Osteoblast (primary cell): ENCODE measurements at places on chromosomes 7 and 10. TPM values are rescaled to one million over a fixed set of nuclear protein-coding genes. Genes with fewer than 3 reads are reported as not detected.

Gene NPSR1
- not detected in 2 replicates for total RNA-seq

- H3K36me3 ChIP-seq: no peaks in the 10 kb centered on the region
- H3K27me3 ChIP-seq: no peaks in the 10 kb centered on the region
- no peaks in the 10 kb centered on the region for H3K4me1 ChIP-seq
- no peak overlapping the region for H3K4me3 ChIP-seq
- DNase-seq: no peak
- H3K27ac ChIP-seq: no peak overlapping the region
Observed at GRCh38 chr10:99170116-99170675, 65.5 kb downstream of the HPSE2 start.

- H3K27ac ChIP-seq: peak overlapping the region; percentile 77
- peaks cover 25% of the 10 kb centered on the region for H3K27me3 ChIP-seq
- H3K36me3 ChIP-seq: no peaks in the 10 kb centered on the region
Observed at GRCh38 chr7:28855538-28856217, 102.5 kb downstream of the TRIL start.

DNA sequence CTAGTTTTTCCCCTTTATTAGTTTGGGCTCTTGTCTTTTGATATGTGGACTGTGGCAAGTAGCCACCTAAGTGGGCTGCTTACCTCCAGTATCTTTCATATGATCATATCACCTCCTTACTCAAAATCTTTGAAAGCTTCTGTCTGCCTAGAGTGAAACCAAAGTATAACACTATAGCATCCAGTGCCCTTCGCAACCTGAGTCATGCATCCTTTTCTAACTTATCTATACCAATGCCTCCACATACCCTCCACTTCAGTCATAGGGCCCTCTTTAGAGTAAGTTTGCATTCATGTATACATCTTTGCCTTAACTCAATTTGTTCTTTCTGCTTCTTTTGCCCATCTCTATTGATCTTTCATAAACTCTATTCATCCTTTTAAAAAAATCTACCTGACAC lies 15.7 kb upstream of the MACC1 start:
- H3K27me3 ChIP-seq: no peaks in the 10 kb centered on the region
- no peak for DNase-seq
- no peak overlapping the region for H3K4me3 ChIP-seq
- H3K36me3 ChIP-seq: no peaks in the 10 kb centered on the region

- H3K36me3 ChIP-seq: no peaks in the 10 kb centered on the region
- no peak overlapping the region for H3K4me3 ChIP-seq
- no peaks in the 10 kb centered on the region for H3K27me3 ChIP-seq
- H3K27ac ChIP-seq: no peak overlapping the region
- no peak for DNase-seq
- no peaks in the 10 kb centered on the region for H3K4me1 ChIP-seq
Observed at GRCh38 chr7:110974441-110974840, 116.5 kb upstream of the LRRN3 start.

DNA sequence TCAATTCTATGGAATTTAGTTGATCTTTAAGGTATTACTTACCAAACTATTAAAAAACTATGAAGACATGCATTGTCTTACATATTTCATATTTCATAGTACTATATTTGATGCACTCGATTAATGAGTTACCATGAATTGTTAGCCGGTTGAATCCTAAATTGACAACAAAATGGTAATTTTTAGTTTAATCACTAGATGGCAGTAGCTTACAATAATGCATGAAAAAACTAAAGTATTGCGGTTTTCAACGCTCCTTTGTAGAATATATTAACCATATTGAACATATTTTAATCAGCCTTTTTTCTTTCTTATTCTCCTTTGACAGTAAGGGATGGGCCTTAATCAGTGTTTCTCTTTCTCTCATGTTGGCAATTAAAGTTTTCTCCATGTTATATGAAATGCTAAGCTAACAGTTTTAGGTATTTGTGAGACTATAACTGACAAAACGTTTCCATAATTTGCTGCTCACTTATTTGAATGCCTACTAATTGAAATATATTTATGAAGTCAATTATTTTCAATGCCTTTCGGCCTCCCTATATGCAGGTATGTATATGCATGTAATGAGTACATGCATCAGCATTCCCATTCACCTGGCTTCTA lies 48.5 kb upstream of the ARL4A start:
- H3K4me3 ChIP-seq: no peak overlapping the region
- no peak for DNase-seq
- no peak overlapping the region for H3K27ac ChIP-seq

- peak; percentile 42 for DNase-seq
- no peaks in the 10 kb centered on the region for H3K36me3 ChIP-seq
- H3K4me1 ChIP-seq: no peaks in the 10 kb centered on the region
- H3K27me3 ChIP-seq: peaks cover 3% of the 10 kb centered on the region
- no peak overlapping the region for H3K27ac ChIP-seq
- H3K4me3 ChIP-seq: no peak overlapping the region
Observed at GRCh38 chr10:121732656-121733445, 134.6 kb upstream of the FGFR2 start.

DNA sequence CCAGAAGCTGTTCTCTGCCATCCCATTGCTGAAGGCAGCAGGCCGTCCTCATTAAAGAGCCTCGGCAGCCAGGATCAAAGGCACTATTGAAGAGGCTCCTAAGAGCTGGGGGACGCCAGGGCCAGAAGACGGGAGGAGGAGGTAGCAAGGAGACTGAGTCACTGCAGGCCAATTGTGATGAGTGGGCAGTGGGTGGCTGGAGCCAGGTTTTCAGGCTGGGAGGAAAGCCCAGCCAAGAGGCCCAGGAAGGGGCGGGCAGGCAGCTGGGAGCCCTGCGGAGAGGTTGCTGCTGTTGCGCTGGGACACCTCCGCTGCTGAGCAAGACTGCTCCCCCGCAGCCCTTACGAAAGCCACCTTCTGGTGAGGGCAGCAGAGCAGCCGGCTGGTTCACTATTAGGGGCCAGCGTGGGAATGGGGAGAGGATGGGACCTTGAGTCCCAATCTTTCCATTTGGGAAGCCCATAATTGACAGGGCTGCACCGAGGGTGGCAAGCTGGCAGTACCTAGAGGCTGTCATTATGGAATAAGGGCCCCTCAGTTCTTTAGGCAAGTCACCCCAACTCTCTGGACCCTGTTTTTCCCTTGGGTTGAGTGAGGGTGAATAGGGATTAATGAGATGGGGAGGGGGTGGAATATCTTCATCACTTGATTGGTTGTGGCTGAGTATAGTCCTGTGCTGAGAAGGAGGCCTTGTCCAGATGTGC lies 48.4 kb downstream of the UNC5B start:
- no peaks in the 10 kb centered on the region for H3K36me3 ChIP-seq
- peak overlapping the region; percentile 75 for H3K27ac ChIP-seq
- DNase-seq: peak; percentile 98

Gene MMD2
- not detected in 2 replicates for total RNA-seq

DNA sequence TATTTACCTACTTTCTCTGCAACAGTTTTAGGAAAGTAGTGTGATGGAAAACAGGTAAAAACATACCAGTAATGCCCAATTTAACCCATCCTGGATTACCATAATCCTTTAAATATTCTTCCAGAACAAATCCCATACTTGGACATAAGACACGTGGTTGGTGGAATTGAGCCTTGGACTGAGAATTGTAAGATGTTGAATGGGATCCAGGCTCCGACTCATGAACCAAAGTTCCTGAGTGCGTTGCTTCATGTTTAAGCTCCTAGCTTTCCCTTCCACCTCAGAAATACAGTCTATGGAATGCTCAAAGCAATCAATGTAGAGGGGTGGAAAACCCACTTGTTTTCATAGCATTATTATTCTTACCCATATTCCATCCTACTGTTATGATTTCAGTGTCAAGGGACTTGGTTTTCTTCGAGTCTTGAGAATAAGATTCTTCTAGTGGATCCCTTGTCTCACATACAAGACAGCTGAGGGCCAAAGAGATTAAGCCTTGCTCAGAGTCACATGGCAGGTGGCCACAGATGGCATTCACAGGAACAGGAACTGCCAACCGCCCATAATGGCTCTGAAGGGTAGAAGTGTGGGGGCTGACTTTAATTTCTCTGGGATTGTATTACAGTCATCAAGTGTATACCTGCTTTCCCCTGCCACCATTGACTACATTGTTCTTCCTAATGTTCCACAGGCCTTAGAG lies 171.2 kb downstream of the GFRA1 start:
- no peak overlapping the region for H3K27ac ChIP-seq
- DNase-seq: no peak
- H3K4me1 ChIP-seq: no peaks in the 10 kb centered on the region
- H3K4me3 ChIP-seq: no peak overlapping the region
- no peaks in the 10 kb centered on the region for H3K27me3 ChIP-seq

Gene TMEM196
- not detected in 2 replicates for total RNA-seq

Gene ELFN1
- total RNA-seq: 12.7 and 14.1 TPM in 2 replicates

Gene DGKB
- 0.88 and 1.1 TPM in 2 replicates for total RNA-seq

GRCh38 chr7:80107278-80107677 lies 27.4 kb upstream of the GNAI1 start:
- no peaks in the 10 kb centered on the region for H3K36me3 ChIP-seq
- no peaks in the 10 kb centered on the region for H3K27me3 ChIP-seq
- DNase-seq: no peak
- no peaks in the 10 kb centered on the region for H3K4me1 ChIP-seq

Gene SEMA3E
- total RNA-seq: 0.29 and 1.4 TPM in 2 replicates

GRCh38 chr7:118737935-118738334 lies 513.4 kb downstream of the ANKRD7 start:
- H3K27me3 ChIP-seq: no peaks in the 10 kb centered on the region
- no peak overlapping the region for H3K27ac ChIP-seq
- no peak for DNase-seq
- H3K36me3 ChIP-seq: no peaks in the 10 kb centered on the region
- no peaks in the 10 kb centered on the region for H3K4me1 ChIP-seq
- H3K4me3 ChIP-seq: no peak overlapping the region

DNA sequence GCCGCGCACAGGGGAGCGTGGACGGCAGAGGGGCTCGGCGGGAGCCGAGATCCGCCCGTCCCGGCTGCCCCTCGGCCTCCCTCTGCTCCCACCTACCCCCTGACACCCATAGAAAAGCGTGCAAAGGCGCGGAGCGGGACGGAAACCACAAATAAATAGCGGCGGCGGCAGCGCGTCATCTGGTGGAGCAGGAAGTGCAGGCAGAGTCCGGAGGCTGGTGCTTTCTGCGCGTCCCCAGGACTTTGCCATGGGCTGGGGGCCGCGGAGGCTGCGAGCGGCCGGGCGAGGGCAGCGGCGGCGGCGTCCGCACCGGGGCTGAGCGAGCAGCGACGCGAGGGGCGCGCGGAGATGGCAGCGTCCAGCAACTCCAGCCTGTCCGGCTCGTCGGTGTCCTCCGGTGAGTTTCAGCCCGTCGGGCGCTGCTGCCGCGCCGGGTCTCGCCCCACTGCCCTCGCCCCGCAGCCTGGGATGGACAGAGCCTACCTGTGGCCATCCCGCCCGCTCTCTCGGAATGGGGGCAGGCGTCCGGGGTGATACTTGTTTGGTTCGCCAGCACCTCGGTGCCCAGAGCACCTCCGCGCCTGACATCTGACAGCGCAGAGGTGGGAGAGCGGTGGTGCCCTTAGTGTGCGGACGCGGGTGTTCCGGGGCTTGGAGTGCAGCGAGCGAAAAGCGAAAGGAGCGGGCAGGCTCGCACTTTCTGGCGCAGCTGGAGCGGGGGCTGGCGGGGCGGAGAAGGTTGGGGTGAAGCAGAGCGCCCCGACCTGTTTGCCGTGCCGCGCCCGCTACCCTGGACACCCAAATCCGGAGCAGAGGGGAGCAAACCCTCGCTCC lies at the start of gene CHN2:
TSS of gene CHN2 (plus strand) at position 182 of the 834 bp plus-strand sequence.
- H3K36me3 ChIP-seq: no peaks in the 10 kb centered on the region
- peak within 1 kb of the TSS; percentile 61 for H3K4me3 ChIP-seq
- H3K27me3 ChIP-seq: peaks cover 74% of the 10 kb centered on the region
- peak; percentile 65 for DNase-seq

Gene SPRN
- under 0.01 TPM in 2 replicates for total RNA-seq

GRCh38 chr7:37988721-37989650 lies 68.5 kb downstream of the EPDR1 start:
- no peaks in the 10 kb centered on the region for H3K36me3 ChIP-seq
- no peak overlapping the region for H3K27ac ChIP-seq
- no peak for DNase-seq

GRCh38 chr7:151782598-151783448 lies 94.1 kb downstream of the PRKAG2 start:
- peak; percentile 98 for DNase-seq
- H3K36me3 ChIP-seq: no peaks in the 10 kb centered on the region
- no peaks in the 10 kb centered on the region for H3K4me1 ChIP-seq
- peaks cover 28% of the 10 kb centered on the region for H3K27me3 ChIP-seq

- H3K4me1 ChIP-seq: peaks cover 24% of the 10 kb centered on the region
- no peaks in the 10 kb centered on the region for H3K36me3 ChIP-seq
- H3K4me3 ChIP-seq: no peak overlapping the region
- H3K27ac ChIP-seq: no peak overlapping the region
Observed at GRCh38 chr10:71868192-71868697, 17.2 kb upstream of the PSAP start.

GRCh38 chr7:41028580-41028979 lies 674.3 kb downstream of the INHBA start:
- peak overlapping the region; percentile 94 for H3K27ac ChIP-seq
- peaks cover 26% of the 10 kb centered on the region for H3K4me1 ChIP-seq
- no peaks in the 10 kb centered on the region for H3K27me3 ChIP-seq
- peak; percentile 61 for DNase-seq

GRCh38 chr10:101000915-101001658 lies 1.5 kb downstream of the LZTS2 start:
- H3K4me1 ChIP-seq: peaks cover 38% of the 10 kb centered on the region
- H3K27me3 ChIP-seq: no peaks in the 10 kb centered on the region
- peaks cover 33% of the 10 kb centered on the region for H3K36me3 ChIP-seq
- peak overlapping the region; percentile 93 for H3K27ac ChIP-seq
- H3K4me3 ChIP-seq: peak overlapping the region; percentile 88
- peak; percentile 100 for DNase-seq

- H3K27ac ChIP-seq: no peak overlapping the region
- peak; percentile 25 for DNase-seq
- no peak overlapping the region for H3K4me3 ChIP-seq
- H3K4me1 ChIP-seq: no peaks in the 10 kb centered on the region
- no peaks in the 10 kb centered on the region for H3K27me3 ChIP-seq
- H3K36me3 ChIP-seq: no peaks in the 10 kb centered on the region
Observed at GRCh38 chr7:73966062-73966940, 61.7 kb upstream of the ELN start.

- DNase-seq: no peak
- H3K27ac ChIP-seq: no peak overlapping the region
- H3K36me3 ChIP-seq: no peaks in the 10 kb centered on the region
- H3K4me3 ChIP-seq: no peak overlapping the region
- H3K4me1 ChIP-seq: peaks cover 9% of the 10 kb centered on the region
Observed at GRCh38 chr10:77406764-77407430, 230.7 kb downstream of the KCNMA1 start.

- peaks cover 9% of the 10 kb centered on the region for H3K4me1 ChIP-seq
- H3K36me3 ChIP-seq: no peaks in the 10 kb centered on the region
- peaks cover 76% of the 10 kb centered on the region for H3K27me3 ChIP-seq
- DNase-seq: peak; percentile 90
- H3K27ac ChIP-seq: no peak overlapping the region
- peak overlapping the region; percentile 16 for H3K4me3 ChIP-seq
Observed at GRCh38 chr7:155803418-155804376, 8.6 kb downstream of the SHH start.

GRCh38 chr10:93859049-93859655 lies 34.6 kb upstream of the SLC35G1 start:
- no peaks in the 10 kb centered on the region for H3K4me1 ChIP-seq
- H3K4me3 ChIP-seq: no peak overlapping the region
- H3K27ac ChIP-seq: no peak overlapping the region
- H3K36me3 ChIP-seq: no peaks in the 10 kb centered on the region
